ENCODE measurements at places on chromosomes 11 and 22. TPM values are rescaled to one million over a fixed set of nuclear protein-coding genes. Genes with fewer than 3 reads are reported as not detected.

SCT gene
- polyA plus RNA-seq: not detected

JAM3 gene
- polyA plus RNA-seq: 38.0 TPM

DNA sequence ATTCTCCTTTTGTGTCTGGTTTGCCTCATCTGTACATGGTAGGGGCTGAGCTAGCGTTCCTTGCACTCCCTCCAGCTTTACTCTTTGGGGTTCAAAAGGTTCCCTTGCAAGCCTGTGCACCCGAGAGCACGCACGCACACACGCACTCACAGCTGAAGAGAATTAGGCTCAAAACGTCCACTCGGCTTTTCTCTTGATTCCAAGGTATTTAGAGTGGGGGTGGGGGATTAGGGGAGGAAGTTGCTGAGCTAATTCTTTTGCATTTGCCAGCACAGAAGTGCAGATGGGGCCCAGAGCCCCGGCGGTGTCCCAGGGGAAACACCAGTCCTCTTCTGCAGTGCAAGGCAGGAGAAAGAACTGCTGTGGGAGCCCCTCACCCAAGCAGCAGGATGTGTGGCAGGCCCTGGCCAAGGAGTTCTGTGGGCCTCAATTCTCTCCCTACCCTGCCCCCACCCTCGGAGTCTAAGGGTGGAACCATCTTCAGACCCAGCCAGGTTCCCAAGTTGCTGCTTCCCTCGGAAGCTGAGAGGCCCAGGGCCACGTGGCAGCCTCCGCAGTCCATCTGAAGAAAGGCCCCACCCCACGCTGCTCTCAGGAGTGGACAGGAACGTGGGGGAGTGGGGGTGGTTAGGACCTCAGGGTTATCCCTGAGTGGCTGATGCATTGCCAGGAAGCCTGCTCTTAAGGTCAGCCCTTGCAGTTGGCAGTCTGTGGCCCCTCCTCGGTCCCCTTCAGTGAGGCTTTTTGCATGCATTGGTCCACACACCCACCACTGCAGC is 3.8 kb upstream of the KCNQ1OT1 start:
- H3K27me3 ChIP-seq: peaks cover 11% of the 10 kb centered on the region
- no peak for DNase-seq
- H3K36me3 ChIP-seq: no peaks in the 10 kb centered on the region
- H3K27ac ChIP-seq: no peak overlapping the region

CARD18 gene
- not detected for polyA plus RNA-seq

GRCh38 chr11:116742104-116742503 is 30.7 kb downstream of the BUD13 start:
- H3K4me3 ChIP-seq: no peak overlapping the region
- H3K27me3 ChIP-seq: no peaks in the 10 kb centered on the region
- H3K36me3 ChIP-seq: peaks cover 4% of the 10 kb centered on the region
- H3K27ac ChIP-seq: no peak overlapping the region
- peaks cover 7% of the 10 kb centered on the region for H3K4me1 ChIP-seq
- DNase-seq: peak; percentile 62

- no peaks in the 10 kb centered on the region for H3K36me3 ChIP-seq
- H3K27ac ChIP-seq: no peak overlapping the region
- H3K4me1 ChIP-seq: no peaks in the 10 kb centered on the region
- H3K4me3 ChIP-seq: no peak overlapping the region
- H3K27me3 ChIP-seq: no peaks in the 10 kb centered on the region
- no peak for DNase-seq
These were observed 996.5 kb downstream of the OPCML start for GRCh38 chr11:132535830-132536229.

GRCh38 chr11:71281831-71282230 is 29.5 kb upstream of the SHANK2 start:
- H3K4me1 ChIP-seq: peaks cover 5% of the 10 kb centered on the region
- no peak for DNase-seq
- H3K36me3 ChIP-seq: no peaks in the 10 kb centered on the region
- H3K27me3 ChIP-seq: peaks cover 8% of the 10 kb centered on the region
- H3K4me3 ChIP-seq: no peak overlapping the region

SELENOM gene
- 270 TPM for polyA plus RNA-seq

DGCR2 gene
- polyA plus RNA-seq: 35.4 TPM

DMC1 gene
- polyA plus RNA-seq: 0.46 TPM

OR5AR1 gene
- not detected for polyA plus RNA-seq

OSM gene
- not detected for polyA plus RNA-seq

GRCh38 chr22:34427841-34428240 is 507.6 kb upstream of the LARGE1 start:
- H3K27me3 ChIP-seq: no peaks in the 10 kb centered on the region
- DNase-seq: no peak

DNA sequence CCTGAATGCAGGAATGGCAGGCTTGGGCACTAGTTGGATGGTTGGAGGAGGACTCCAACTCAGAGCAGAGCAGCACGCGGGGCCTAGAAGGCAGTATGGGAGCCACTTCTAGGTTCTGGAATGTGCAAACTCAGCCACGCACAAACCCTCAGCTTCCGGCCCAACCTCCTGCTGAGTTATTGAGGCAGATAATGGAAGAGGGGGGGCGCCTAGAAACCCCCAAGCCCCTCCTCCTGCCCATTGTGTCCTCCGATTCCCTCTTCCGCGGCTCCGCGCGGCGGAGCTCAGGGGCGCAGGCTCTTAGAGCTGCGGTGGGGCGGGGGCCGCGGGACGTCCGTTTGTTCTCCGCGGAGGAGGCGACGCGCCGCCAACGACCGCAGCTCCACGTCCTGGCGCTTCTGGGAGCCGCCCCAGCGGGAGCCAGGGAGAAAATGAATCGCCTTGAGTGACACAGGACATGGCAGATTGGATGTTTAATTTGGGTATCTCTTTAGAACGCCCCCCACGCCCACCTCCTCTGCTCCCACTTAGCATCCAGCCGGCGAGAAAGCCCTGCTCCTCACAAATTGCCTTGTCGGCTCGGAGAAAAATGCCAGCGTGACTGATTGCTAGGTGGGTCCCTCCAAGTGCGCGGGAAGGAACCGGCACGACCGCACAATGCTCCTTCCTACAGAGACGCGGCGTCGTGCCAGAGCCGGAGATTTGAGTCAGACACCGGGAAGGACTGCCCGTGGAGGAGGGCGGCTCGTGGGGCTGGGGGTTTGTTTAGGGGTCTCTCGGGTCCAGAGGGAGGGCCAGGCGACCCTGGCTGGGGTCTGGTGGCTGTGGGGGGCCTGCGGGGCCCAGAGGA is 144.6 kb downstream of the NECTIN1 start:
- peaks cover 23% of the 10 kb centered on the region for H3K27me3 ChIP-seq
- DNase-seq: peak; percentile 63
- no peaks in the 10 kb centered on the region for H3K36me3 ChIP-seq
- peak overlapping the region; percentile 37 for H3K4me3 ChIP-seq

DNA sequence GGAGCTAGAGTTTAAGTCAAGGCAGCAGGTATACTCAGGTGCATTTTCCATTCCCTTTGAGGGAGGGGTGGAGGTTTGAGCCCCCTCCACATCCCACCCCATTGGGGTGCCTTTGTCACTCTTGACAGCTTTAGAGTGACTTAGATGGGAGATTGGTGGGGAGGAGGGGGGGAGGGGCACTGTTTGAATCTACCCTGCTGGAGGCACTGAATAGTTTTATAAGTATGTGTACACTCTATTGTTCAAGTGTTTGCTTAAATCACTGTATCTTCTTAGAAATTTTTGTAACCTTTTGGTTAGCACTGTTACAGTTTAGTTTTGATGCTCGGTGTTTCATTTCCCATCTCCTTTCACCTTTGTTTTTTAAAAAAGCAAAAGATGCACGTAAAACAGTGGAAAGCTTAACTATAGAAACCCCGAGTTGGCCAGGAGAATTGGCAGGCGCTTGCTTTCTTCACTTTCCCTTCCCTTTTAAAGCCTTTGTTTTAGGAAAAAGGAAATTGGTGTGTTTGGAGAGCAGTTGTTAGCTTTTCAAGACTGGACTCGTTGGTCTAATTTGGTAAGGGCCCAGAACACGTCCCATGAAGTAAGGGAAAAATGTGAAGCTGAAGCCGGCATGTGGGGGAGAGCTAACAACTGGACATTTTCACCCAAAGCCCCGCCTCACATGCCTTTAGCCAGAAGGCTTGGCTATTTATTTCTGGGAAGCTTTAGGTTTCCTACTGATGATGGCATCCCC is 42.8 kb downstream of the TNRC6B start:
- H3K4me1 ChIP-seq: peaks cover 12% of the 10 kb centered on the region
- no peaks in the 10 kb centered on the region for H3K36me3 ChIP-seq
- DNase-seq: no peak
- H3K27me3 ChIP-seq: no peaks in the 10 kb centered on the region

CALCA gene
- polyA plus RNA-seq: not detected

NFAM1 gene
- not detected for polyA plus RNA-seq

Data from IMR-90 (cell line).